D721Med (cell line): ENCODE measurements at places on chromosomes 3 and 15.

DNA sequence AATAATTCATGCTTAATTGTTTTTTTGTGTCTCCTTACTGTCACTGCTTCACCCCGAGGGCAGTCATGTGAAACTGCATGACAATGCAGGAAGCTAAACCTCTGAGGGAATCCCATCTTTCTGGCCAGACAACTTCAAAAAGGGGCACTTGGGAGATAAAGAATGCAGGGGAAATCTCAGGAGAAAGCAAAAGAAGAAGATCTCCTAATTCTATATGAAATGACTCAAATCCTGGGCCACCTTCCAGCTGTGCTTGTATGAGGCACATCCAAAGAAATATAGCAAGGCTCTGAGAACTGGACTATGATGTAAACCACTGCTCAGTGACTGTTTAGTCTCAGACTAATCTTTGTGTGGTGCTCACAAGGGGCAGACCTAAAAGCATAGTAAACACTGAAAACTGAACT is 22.6 kb upstream of the UMPS start:
- no peak for DNase-seq

DNA sequence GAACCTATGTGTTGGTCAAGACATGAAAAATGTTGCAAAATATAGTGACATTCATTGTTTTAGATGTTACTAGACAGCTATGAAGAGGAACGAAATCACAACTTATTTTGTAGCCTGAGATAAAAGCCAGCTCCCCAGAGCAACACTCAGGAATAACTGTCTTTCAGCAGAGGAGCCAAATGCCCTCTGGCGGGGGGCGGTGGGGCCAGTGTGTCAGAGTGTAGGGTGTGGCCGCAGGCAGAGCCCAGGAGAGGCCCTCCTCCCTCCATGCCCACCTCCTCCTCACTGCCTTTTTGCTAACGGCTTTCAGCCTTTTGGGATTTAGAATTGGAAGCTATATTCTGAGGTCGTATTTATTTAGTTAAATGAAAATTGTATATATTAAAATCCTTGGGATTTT is 16.9 kb downstream of the APOD start:
- DNase-seq, result no peak

GRCh38 chr3:73018790-73019441 is 22.3 kb downstream of the PPP4R2 start:
- DNase-seq, result no peak

DNA sequence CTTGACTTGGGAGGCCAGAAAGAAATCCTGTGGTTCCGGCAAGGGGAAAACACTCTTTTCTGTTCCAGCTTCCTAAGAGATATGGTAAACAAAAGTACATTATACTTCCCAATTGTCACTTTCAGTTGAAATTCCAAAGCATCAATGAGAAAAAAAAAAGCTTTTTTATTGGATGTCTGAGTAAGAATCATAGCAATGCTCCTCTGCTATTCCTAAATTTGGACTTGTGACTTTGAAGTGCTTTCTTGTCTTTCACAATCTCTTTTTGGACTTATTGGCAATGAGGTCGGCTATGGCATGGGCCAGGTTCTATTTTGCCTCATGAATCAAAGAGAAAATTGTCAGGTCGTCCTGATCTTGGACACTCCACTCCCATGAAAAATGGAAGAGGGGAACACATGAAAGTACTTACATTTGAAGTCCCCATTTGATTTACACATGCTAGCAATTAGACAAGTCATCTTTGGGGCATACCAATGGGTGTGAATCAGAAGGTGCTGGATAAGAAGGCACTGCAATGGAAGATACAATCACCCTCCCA is 170.5 kb downstream of the GREM1 start:
- DNase-seq, result no peak

- no peak for DNase-seq
These were observed 10.2 kb upstream of the CHRNA7 start for GRCh38 chr15:32020156-32020555.

DNA sequence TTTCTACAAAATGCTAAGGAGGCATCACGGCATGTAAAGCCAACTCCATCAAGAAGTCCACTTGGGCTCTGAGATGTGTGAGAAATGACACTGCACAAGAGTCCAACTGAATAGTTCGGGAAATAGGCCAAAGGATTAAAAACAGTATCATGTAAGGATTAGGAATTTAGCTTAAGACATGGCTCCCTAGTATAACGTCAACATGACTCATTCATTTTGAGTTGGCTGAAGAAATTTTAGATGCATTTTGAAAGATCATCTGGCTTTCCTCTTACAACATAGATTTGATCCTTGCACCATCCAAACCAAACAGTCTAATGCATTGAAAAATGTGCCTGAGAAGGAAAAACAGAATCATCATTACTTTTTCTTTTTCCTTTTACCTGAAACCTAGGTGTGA is 109.3 kb upstream of the MME start:
- DNase-seq, result no peak

DNA sequence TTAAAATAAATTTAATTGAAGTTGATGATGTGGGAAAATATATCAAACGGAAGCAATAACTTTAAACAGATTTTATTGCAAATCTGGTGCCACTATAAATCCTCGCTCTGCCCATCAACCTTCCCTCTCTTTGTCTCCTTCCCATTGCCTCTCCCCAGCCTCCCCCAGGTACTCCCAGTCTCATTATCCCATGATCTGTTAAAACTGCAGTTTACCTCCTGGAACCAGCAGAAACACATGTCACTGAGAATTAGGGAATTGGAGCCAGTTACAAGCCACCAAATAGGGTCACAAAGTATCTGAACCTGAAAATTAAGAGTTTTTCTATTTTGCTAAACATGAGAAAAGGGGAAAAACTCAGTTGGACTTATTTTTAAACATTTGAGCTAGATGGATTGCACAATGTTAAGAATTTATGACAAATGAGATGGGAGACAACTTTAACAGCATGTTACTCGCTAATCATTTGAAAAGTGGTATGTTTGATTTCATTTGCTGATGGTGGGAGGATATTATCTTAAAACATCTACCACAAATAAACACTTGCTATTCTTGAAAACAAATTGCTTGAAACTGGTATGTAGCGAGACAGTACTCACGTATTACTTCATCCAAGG is 2.4 kb downstream of the PLCH1 start:
- no peak for DNase-seq

GRCh38 chr15:62228604-62229003 is 63.5 kb upstream of the C2CD4B start:
- DNase-seq, result no peak

DNA sequence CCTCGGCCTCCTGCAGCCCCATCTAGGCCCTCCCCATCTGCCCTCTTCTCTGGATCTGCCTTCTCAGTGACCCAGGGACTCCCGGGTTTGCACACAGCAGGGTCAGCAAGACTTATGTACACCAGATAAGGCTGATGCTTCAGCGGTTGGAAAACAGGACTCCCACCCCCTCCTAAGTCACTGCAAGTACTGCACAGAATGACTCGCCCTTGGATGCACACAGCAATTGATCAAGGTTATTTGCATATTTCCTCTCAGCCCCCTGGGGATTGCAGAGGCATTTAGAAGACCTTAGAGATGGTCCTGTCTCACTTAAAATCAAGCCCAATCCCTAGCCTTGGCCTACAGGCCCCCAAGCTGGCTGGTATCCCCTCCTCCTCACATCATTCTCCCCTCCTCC is 8.9 kb downstream of the ACAN start:
- DNase-seq, result no peak

DNA sequence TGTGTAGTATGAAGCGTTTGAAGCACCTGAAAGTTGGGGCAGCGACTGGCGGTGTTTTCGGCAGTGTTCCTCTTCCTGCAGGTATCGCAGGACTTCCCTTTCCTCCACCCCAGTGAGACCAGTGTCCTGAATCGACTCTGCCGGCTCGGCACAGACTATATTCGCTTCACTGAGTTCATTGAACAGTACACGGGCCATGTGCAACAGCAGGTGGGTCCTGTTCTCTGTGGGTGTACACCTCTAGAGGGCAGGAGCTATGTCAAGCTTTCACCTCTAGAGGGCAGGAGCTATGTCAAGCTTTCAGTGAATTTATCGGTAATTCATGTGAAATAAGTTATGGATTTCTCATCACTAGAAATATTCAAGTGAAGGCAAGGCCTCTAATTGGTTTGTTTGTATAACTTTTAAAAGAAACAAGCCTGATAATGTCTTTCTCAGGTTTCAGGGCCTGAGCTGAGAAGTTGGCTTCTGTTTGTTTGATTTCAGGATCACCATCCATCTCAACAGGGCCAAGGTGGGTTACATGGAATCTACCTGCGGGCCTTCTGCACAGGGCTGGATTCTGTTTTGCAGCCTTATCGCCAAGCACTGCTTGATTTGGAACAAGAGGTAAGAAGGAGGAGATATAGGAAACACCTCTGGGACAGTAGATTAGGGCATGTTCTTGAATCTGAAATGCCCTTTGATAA is 5.3 kb downstream of the TUBGCP4 start:
- no peak for DNase-seq

DNA sequence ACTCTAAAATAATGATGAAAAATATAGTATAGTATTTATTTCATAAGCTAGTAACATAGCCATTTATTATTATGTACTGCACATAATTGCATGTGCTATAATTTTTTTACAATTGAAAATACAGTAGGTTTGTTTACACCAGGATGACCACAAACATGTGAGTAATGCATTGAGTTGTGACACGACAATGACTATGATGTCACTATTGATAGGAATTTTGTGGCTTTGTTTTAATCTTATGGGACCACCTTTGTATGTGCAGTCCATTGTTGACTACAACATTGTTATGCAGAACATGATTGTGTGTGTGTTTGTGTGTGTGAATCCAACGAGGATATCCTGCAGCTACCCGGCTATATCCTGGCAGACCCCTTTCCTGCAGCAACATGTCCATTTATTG is 372.2 kb upstream of the MCTP2 start:
- DNase-seq, result no peak

DNA sequence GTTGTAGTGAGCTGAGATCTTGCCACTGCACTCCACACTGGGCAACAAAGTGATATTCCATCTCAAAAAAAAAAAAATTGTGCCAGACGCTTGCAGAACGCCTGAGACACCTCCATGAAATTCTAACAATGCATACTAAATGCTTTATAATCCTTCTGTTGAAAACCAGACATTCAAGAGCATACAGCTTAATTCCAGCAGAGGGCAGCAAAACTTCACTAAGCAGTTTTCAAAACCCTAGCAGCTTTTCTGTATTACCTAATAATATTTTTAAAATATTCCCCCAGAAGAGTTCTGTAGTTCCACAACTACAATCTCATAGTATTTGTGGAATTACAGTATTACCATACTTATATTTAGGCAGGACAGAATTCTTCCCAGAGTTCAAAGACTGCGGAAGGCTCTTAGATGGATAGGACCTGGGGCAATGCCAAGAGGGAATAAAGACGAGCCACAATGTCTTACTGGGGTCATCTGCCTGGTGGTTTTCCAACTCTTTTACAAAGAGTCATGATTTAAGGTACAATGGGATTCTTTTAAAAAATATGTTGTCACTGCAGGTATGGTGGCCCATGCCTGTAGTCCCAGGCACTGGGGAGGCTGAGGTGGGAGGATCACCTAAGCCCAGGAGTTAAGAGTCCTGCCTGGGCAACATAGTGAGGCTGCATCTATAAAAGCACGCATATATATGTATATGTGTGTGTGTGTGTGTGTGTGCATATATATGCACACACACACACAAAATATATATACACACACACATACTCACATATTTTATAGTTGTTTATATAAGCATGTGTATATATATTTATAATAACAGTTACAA is 19.6 kb upstream of the TASOR start:
- DNase-seq, result no peak

- no peak for DNase-seq
These were observed 215.9 kb upstream of the STAC start for GRCh38 chr3:36164400-36164799.

DNA sequence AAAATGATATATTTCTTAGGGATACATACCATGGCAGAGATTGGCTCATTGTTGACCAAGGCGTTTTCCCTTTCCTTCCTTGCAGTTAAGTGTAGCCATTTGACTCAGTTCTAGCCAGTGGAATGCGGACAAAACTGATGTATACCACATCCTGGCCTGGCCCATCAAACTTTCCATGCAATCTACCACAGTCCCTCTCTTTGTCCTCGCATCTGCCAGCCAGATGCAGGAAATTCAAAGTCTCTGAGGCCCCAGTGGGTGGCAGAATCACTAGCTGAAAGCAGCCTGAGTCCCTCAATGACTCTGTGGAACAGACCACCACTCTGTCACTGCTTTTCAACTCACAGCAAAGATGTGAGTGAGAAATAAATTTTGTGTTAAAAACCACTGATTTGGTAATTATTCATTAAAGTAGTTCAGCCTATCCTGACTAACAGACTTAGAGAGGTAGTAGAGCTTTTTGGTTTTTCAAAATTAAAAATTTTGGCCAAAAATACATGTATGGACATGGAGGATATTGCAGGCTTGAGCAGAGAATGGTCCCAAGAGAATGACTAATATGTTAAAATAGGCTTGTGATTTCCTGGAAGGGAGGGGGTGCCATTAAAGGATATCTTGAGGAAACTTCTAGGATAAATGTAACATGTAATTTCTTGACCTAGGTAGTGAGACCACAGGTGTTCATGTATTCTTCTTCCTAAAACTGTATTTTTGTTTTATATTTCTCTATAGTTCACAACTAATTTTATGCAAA is 10.9 kb downstream of the LRRFIP2 start:
- DNase-seq, result no peak

GRCh38 chr3:177250151-177250550 is 52.9 kb upstream of the TBL1XR1 start:
- no peak for DNase-seq

GRCh38 chr3:98869391-98869790 is 32.1 kb downstream of the DCBLD2 start:
- DNase-seq, result no peak

GRCh38 chr3:187093320-187093719 is 46.0 kb downstream of the RPL39L start:
- DNase-seq, result no peak

DNA sequence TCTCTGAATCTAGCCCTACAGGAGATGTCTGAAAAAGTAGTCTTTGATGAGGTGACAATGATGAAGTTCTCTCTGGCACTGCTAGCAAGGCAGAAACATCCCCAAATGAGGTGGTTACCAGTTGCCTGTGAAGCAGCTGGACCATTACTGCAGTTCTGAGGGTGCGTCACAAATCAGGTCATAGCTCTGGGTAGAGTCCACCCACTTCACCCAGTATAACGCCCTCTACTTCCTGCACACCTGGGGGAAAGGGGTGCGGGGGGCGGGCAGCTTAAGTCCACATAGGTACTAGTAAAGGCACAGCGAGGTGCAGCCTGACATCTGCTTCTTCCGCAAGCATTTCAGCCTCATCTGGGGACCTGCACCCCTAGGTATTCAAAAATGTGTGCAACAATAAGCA is 13.4 kb upstream of the SATB1 start:
- no peak for DNase-seq

GRCh38 chr15:72953306-72953705 is 99.0 kb upstream of the NEO1 start:
- DNase-seq, result no peak

DNA sequence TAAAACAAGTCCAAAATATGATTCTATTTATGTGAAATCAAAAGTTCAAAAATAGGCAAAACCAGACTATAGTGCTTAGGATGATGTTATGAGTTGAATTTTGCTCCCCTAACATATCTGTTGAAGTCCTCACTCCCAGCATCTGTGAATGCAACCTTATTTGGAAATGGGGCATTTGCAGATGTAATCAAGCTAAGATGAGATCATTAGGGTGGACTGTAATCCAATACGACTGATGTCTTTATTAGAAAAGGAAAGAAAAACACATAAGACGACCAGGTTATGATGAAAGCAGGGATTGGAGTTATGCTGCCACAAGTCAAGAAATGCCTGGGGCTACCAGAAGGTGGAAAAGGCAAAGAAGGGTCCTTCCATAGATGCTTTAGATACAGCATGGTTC is 110.5 kb upstream of the CCDC39 start:
- no peak for DNase-seq
